ENCODE measurements at places on chromosomes 2 and 18. TPM values are rescaled to one million over a fixed set of nuclear protein-coding genes. Genes with fewer than 3 reads are reported as not detected.

Gene GREB1
- total RNA-seq = 136 TPM

Gene COQ10B
- total RNA-seq = 16.4 TPM

Gene IL36A
- not detected for total RNA-seq

Gene TBR1
- total RNA-seq = 2.4 TPM

Gene EFR3B
- total RNA-seq = 3.7 TPM

Gene SLC9A2
- total RNA-seq = 8.4 TPM

Gene RRM2
- 7.2 TPM for total RNA-seq

- DNase-seq = peak; percentile 97
- peak within 1 kb of the TSS; percentile 88 for H3K27ac ChIP-seq
- H3K36me3 ChIP-seq = no peaks in the 10 kb centered on the region
- no peaks in the 10 kb centered on the region for H3K27me3 ChIP-seq
These were observed at the start of the genes FBXO15 and TIMM21 for GRCh38 chr18:74147779-74148542. Gene FBXO15, minus strand, starts transcription at chr18:74147834. Its CDS starts 49 bp downstream, at chr18:74147785. Gene TIMM21, plus strand, starts transcription at chr18:74148523. Its CDS starts 286 bp downstream, at chr18:74148809.

DNA sequence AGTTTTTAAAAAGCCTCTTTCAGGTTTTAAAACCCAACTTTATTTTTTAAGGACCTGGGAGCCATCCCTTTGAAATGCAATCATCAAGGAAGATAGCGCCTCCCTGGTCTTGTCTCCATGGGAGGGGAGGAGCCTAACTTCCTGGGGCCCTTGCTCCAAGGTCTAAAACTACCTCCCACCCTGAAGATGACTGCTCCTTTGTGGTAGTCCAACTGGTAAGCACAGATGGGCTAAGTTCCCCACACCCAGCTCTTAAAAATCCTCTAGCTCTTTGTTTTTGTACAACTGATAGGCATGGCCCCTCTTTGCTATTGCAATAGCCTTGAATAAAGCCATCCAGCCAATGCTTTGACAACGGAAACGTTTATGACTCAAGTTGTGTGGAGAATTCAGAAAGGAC is 716.8 kb downstream of the CBLN2 start:
- H3K4me1 ChIP-seq = no peaks in the 10 kb centered on the region
- H3K36me3 ChIP-seq = no peaks in the 10 kb centered on the region
- H3K27ac ChIP-seq = no peak overlapping the region
- H3K4me3 ChIP-seq = no peak overlapping the region
- no peaks in the 10 kb centered on the region for H3K27me3 ChIP-seq

DNA sequence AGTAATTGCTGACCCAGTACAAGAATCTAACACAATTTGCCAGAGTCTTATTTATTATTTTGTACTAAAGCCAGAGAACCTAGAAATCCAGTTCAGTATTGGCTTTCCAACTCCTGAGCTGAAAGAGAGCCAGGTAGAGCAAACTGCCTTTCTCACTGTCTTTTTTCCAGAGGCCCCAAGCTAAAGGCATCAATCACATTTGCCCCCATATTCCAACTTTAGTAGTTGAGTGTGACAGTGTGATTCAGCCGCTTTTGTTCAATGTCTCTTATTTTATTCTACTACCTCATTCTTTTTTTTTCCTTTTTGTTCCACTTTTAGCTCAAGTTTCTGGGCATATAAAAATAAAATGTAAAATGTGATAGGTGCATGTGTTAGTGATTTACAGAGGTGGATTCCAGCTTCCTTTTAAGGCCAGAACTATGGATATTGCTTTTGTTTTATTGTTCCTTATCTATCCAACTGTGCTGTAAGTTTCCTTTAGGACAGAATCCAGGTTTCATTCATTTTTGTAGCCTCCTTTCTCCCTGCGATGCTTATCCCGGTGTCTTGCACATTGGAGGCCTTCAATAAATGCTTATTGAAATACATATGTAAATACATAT is 153.0 kb downstream of the ZEB2 start:
- H3K4me3 ChIP-seq = no peak overlapping the region
- H3K27ac ChIP-seq = no peak overlapping the region
- H3K27me3 ChIP-seq = no peaks in the 10 kb centered on the region
- no peak for DNase-seq
- peaks cover 8% of the 10 kb centered on the region for H3K4me1 ChIP-seq

DNA sequence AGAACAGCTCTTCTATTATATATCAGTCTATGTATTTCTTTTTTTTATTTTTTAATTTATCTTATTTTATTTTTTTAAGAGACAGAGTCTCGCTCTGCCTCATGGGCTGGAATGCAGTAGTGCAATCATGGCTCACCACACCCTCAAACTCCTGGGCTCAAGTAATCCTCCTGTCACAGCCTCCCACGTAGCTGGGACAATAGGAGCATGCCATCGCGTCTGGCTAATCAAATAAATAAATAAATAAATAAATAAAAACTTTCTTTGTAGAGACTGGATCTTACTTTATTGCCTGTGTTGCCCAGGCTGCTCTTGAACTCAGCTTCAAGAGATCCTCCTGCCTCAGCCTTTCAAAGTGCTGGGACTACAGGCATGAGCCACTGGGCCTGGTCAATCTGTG is 117.0 kb downstream of the RBMS1 start:
- no peaks in the 10 kb centered on the region for H3K27me3 ChIP-seq
- H3K36me3 ChIP-seq = no peaks in the 10 kb centered on the region
- peaks cover 59% of the 10 kb centered on the region for H3K4me1 ChIP-seq
- H3K27ac ChIP-seq = no peak overlapping the region
- DNase-seq = no peak
- H3K4me3 ChIP-seq = no peak overlapping the region

DNA sequence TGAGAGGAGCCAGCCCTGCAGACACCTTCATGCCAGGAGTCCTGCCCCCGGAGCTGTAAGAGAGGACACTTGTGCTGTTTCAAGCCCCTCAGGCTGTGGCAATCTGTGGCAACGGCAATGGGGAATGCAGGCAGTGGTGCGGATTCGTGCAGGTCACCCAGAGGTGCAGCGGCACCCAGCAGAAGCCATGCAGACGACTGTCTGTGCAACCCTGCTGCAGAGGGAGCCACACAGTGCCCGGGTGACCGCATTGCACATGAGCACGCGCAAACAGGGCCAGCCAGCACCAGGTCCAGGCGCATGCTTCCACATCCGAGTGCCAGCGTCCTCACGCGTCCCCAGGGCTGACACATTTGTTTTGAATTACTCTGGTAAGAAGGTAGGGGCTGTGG is 84.8 kb upstream of the GPC1 start:
- H3K27ac ChIP-seq = no peak overlapping the region
- no peaks in the 10 kb centered on the region for H3K4me1 ChIP-seq
- H3K4me3 ChIP-seq = no peak overlapping the region
- H3K36me3 ChIP-seq = no peaks in the 10 kb centered on the region
- no peaks in the 10 kb centered on the region for H3K27me3 ChIP-seq
- no peak for DNase-seq

DNA sequence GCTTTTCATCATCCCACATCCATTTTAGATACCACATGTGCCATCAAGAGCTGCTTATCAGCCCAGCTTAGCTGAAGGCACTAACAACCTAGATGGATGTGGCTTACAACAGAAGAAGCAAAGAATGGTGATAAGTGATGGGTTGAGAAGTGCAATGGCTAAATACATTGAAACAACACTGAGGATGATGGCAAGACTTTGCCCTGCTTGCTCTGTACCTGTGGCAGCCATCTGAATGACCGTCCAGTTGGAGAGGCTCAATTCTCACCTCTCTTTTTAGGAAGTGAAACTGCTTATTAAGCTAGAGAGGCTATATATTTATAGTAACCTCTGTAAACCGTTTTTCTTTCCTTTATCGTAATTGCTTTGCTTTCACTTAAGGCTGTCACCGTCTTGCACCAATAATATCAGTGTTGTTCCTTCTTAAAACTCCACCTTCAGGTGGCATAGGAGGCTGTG is 5.7 kb downstream of the GPATCH11 start:
- H3K36me3 ChIP-seq = no peaks in the 10 kb centered on the region
- no peak overlapping the region for H3K4me3 ChIP-seq
- no peak for DNase-seq

DNA sequence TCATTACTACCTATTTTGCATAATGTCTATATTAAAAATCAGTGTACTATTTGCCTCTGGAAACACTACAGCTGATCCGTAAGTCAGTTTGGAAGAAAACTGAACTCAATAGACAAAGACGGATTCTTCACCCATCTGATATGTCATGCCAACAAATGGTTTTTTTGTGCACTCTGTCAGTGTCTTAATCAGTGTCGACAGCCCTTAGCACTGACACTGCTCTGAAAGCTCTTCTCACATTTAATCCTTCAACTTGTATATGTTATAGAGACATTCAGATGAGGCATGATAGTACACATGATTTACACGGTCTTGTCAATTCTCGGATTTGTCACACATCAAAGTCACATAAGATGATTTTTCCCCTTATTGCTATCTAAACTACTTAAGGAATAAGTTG is 347.5 kb upstream of the GALNT5 start:
- no peaks in the 10 kb centered on the region for H3K4me1 ChIP-seq
- DNase-seq = no peak
- no peak overlapping the region for H3K27ac ChIP-seq
- H3K36me3 ChIP-seq = no peaks in the 10 kb centered on the region
- H3K27me3 ChIP-seq = no peaks in the 10 kb centered on the region

- no peaks in the 10 kb centered on the region for H3K4me1 ChIP-seq
- no peaks in the 10 kb centered on the region for H3K36me3 ChIP-seq
- no peak for DNase-seq
These were observed 114.3 kb downstream of the DYM start for GRCh38 chr18:49345931-49346696.

DNA sequence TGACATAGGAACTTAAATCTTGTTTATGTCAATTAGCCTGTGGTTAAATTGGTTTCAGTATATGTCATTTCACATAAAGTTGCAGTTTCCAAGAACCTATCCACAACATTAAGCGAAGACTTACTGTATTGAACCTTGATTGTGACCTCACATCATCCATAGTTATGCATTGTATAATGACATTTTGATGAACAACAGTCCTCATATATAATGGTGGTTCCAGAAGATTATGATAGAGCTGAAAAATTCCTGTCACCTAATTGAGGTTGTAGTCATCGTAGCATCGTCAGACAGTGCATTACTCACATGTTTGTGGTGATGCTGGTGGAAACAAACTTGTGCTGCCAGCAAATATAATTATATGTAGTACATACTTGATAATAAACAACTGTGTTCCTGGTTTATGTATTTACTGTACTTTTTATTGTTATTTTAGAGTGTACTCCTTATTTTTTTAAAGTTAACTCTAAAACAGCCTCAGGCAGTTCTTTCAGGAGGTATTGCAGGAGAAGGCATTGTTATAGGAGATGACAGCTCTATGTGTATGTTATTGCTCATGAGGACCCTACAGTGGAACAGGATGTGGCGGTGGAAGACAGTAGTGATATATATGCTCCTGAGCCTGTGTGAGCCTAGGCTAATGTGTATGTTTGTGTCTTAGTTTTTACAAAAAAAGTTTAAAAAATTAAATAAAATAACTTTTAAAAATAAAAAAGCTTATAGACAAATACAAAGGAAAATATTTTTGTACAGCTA is 56.6 kb downstream of the UBE2E3 start:
- no peak overlapping the region for H3K27ac ChIP-seq
- no peaks in the 10 kb centered on the region for H3K36me3 ChIP-seq
- no peaks in the 10 kb centered on the region for H3K4me1 ChIP-seq
- H3K4me3 ChIP-seq = no peak overlapping the region
- H3K27me3 ChIP-seq = no peaks in the 10 kb centered on the region

GRCh38 chr2:238087211-238087610 is 12.9 kb upstream of the ESPNL start:
- H3K36me3 ChIP-seq = no peaks in the 10 kb centered on the region
- H3K27me3 ChIP-seq = no peaks in the 10 kb centered on the region
- H3K4me3 ChIP-seq = no peak overlapping the region
- DNase-seq = no peak

DNA sequence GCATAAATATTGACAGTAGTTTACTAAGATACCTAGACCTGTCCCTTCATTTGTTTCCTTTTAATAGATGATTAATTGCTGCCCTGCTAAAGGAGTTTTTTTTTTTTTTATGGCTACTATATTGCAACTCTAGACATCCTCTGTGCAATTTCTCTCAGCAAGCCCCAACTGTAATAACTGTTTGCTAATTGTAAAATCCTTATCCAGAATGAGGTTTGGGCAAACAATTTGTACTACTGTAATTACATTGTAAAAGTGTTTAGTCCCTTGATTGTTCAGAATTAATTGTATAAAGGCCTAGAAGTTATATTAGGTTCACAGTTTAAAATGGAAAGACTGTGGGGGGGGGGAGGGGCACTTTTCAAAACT is 3.7 kb upstream of the MEIS1 start:
- H3K27ac ChIP-seq = no peak overlapping the region
- no peaks in the 10 kb centered on the region for H3K36me3 ChIP-seq
- H3K4me1 ChIP-seq = no peaks in the 10 kb centered on the region
- DNase-seq = no peak

DNA sequence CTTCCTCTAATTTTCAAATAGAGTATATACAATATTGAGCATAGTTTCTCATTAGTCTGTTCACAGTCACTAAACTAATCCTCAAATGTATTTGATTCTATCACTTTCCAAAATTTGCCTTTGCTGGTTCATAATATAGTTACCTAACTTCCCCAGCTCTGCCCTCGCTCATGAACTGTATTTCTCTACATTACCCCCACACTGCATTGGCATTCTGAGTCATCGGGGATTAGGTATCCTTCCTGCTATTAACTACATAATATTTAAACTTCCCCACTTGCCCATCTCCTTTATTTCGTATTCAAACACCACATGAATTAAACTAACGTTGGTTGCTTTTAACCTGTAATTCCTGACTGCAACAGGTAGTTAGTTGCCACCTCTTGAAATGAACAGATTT is 14.8 kb upstream of the CLASP1 start:
- no peaks in the 10 kb centered on the region for H3K4me1 ChIP-seq
- H3K36me3 ChIP-seq = no peaks in the 10 kb centered on the region
- no peak overlapping the region for H3K4me3 ChIP-seq
- H3K27ac ChIP-seq = no peak overlapping the region
- no peaks in the 10 kb centered on the region for H3K27me3 ChIP-seq

DNA sequence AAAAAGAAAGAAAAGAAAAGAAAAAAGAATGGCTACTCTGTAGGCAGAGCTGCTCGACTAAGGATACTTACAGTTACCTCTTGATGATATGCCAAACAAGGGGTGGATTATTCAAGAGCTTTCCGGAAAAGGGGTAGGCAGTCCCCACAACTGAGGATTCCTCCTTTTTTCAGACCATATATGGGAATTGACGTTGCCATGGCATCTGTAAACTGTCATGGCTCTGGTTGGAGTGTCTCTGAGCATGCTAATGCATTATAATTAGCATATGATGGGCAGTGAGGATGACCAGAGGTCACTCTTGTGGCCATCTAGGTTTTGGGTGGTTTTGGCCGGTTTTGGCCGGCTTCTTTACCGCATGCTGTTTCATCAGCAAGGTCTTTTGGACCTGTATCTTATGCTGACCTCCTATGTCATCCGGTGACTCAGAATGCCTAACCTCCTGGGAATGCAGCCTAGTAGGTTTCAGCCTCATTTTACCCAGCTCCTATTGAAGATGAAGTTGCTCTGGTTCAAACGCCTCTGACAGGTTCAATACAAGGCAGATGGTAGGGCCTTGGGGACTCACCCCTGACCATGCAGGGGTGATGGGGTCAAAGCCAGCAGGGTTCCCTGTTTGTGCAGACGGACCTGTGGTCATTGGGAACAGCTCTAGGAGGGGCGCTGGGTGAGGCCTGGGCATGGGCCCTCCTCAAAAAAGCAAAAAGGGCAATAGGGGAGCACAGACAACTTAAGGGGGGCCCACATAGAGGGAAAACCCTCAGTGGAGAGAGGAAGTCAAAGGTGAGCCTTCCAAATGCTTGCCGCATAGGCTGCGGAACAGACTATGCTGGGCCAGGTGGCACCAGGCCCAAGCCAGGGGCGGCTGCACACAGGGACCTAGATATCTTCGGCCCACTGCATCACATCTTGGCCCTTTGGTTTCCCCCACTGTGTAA is 251.2 kb upstream of the RAB6C start:
- no peak for DNase-seq
- no peaks in the 10 kb centered on the region for H3K27me3 ChIP-seq
- no peak overlapping the region for H3K4me3 ChIP-seq
- no peaks in the 10 kb centered on the region for H3K4me1 ChIP-seq
- no peak overlapping the region for H3K27ac ChIP-seq

- DNase-seq = no peak
- no peak overlapping the region for H3K27ac ChIP-seq
These were observed 14.4 kb downstream of the GPR55 start for GRCh38 chr2:230910546-230911177.

Data from testis (tissue), 5 donors.